ENCODE measurements at places on chromosomes 1 and 21.

DNA sequence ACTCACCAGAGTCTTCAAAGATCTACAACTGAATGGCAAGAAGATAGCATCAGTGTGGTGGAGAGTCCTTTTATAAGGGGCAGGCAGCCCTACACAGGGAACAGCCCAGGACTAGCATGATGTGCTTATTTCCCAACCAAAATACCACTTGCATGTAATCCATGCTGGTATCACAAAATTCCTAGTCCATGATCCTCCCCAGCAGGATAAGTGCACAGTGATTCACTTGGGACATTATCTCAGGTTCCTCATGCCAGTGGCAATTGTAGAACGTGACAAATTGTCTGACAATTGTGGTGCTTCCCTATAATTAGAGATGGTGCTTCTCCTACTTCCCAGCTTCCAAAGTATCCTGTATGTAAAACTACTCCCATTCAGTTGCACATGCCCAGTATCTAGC lies at the start of gene SPRR2G:
Gene SPRR2G, minus strand, starts transcription at position 45 of the 400 bp plus-strand sequence. CDS start 780 bp downstream, outside the sequence.
- DNase-seq = no peak

DNA sequence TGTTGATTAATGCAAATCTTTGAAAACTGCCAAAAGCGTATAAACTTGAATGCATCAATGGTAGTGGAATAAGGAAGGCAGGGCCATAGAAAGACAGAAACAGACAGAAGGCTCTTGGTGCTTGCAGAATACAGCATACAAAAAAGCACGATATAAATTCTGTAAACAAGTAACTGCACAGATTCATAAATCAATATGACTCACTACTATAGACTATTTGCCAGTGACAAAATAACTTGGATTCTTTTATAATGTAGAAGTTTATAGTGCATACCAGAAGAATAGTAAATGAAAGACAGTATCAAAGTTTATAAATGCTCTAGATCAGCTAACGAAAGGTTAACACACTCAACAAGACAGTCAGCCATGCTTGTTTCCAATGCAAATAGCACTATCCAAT lies 349.6 kb downstream of the PTBP2 start:
- no peak for DNase-seq

DNA sequence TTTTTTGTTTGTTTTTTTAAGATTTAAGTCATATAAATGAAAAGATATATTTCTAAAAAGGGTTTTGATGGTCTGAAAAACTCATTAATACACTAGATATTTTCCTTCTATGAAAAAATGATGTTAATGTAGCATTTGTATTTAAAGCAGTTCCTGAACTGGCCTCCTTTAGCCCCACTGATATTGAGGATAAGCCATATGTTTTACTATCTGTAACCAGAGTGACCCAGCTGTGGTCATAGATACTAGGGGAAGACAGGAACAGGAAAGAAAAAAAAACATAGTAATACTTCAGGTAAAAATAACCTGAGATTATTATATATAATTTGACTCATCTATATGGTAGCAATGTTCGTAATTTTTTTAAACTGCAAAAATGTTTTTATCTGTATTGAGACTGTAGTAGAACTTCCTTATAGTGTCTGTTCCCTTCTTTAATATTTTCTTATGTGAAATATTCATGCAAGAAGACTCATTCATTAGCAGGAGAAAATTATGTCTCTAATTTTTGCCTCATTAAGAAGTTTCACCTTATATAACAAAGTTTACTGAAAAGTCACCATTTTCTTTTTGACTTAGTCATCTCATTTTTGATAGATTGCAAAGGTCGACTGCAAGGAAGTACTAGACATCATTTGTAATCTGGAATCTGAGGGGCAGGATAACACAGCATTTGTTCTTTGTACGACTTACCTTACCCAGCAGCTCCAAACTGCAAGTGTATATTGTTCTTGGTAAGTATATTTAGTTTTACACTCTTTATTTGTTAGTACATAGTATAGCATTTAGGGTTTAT lies 25.6 kb upstream of the TMCO2 start:
- DNase-seq = no peak

GRCh38 chr21:39148975-39149374 lies 34.3 kb downstream of the PSMG1 start:
- no peak for DNase-seq

DNA sequence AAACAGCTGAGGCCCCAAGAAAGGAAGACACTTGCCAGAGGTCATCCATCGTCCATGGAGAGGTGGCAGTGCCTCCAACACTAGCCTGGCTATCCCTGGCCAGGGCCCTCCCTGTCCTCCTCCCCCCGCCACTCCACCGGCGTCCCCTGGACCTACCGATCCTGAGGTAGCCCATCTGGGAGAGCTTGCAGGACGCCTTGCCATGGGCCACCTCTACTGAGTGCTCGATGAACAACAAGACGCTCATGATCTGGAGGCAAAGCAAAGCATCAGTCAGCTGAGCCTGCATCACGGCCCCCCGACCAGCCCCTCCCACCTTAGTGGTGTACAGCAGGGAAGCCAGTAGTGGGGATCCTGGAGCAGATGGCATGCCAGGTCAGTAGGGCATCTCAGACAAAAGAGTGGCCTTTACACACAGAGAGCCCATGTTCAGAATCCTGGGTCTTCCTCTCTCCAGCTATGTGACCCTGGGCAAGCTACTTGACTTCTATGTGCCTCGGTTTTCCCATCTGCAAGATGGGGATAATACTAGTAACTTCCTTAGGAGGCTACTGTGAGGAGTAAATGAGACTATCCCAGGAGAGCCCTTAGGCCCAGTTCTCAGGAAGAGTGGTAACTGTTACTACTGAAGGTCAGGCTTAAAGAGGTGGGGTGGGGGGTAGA lies 15.1 kb downstream of the LAPTM5 start:
- DNase-seq = no peak

GRCh38 chr1:7510389-7510931 lies 260.6 kb upstream of the VAMP3 start:
- no peak for DNase-seq

DNA sequence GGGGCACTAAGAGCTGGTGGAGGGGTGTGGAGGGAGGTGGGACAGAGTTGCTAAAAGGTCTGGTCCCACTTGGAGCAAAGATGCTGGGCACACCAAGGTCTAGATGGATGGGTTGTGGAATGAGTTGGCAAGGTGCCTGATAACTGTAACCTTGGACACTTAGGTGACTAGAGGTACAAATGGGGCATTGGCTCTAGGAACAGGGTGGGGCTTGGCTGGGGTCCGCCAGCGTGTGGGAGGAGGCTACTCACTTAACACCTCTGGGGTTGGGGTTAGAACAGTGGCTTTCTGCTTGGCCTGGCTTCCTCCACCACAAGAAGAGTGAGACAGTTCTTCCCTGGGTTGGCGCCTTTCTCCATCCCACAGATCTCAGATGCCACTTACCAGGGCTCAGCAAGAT lies 17.2 kb downstream of the KCNA2 start:
- DNase-seq = no peak

DNA sequence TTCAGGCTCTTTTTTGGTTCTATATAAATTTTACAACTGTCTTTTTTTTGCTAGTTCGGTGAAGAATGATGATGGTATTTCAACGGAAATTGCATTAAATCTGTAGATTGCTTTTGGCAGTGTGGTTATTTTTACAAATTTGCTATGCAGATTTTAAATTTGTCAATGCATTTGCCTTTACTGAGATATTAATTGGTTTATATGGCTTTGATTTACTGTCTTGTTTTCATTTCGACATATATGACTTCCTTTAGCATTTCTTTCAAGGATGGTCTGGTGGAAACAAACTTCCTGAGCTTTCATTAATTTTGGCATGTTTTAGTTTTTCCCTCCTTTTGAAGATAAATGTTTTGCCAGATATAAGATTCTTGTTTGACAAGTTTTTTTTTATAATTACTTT lies 1522.5 kb upstream of the PRMT6 start:
- no peak for DNase-seq

DNA sequence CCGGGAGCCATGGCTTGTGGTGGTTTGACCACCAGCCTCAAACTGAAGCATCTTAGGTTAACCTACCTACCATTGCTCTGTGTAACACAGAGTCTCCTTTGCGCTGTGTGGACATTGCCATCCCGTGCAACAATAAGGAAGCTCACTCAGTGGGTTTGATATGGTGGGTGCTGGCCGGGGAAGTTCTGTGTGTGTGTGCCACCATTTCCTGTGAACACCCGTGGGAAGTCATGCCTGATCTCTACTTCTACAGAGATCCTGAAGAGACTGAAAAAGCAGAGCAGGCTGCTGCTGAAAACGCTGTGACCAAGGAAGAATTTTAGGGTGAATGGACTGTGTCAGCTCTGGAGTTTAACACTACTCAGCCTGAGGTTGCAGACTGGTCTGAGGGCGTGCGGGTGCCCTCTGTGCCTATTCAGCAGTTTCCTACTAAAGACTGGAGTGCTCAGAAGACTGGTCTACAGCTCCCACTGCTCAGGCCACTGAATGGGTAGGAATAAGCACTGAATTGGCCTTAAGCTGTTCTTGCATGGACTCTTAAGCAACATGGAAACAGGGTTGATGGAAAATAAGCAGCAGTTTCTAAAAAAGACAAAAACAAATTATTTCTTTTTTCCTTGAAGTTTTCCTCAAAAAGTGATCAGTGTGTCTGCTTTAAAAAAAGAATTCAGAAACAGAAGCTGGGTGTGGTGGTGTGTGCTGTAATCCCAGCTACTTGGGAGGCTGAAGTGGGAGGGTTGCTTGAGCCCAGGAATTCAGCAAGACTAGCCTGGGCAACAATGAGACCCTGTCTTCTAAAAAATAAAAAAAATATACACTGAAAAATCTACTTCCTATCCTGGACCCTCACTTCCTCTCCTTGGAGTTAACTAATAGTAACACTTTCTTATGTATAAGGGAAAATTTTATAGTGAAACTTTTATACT lies 14.6 kb downstream of the CEP350 start:
- DNase-seq = no peak

DNA sequence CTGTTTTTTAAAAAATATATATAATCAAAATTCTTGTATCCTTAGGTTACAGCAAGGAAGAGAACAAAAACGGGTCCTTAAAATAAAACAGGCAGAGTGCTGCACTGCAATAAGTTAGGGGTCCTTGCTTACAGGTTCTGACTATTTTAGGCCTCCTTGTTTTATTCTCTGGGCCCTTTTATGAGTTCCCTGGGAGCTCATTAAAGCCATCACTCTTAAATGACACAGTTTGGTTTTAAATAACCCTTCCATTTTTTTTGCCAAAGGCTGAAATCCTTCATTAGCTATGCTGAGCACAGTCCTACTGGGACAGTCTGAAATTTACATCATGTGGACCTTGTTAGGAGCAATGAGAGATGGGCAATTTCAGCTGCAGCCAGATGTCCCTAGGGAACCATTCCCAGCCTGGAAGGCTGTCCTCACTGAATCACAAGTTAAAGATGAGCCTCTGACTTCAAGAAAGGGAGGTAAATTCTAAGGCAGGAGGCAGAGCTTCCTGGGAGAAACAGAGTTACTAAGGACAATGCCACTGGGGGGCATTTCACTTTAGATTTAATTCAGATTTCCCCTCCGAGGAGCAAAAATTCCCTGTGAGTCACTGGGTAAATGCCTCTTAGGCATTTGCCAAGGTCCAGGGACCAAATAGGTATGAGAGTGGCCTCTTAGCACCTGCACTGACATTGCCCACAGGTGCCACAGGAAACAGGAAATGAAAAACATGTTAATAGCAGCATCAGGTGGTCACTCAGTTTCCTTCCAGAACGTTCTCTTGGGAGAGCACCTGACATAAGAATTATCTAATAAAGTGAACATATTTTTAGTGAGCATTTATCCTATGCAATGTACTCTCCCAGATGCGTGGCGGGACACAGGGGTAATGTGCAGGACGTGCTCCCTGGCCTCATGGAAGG lies 3.8 kb upstream of the MUL1 start:
- no peak for DNase-seq

DNA sequence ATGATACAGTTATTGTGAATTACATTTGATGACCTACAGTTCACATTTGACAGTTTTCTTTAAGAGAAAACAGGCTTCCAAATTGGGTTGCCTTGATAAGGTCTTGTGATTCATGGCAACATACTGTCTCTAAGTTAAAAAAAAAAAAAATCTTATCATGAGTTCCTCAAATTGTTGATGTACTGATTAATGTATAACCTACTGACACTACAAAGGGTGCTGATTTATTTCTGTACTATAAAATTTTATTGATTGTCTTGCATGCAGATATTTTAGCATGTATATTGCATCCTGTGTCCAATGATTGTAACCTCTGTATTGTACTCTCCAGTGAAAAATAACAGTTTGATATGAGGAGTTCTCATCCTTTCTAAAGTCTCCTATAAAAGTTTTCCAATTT lies 197.3 kb upstream of the IVNS1ABP start:
- DNase-seq = no peak

DNA sequence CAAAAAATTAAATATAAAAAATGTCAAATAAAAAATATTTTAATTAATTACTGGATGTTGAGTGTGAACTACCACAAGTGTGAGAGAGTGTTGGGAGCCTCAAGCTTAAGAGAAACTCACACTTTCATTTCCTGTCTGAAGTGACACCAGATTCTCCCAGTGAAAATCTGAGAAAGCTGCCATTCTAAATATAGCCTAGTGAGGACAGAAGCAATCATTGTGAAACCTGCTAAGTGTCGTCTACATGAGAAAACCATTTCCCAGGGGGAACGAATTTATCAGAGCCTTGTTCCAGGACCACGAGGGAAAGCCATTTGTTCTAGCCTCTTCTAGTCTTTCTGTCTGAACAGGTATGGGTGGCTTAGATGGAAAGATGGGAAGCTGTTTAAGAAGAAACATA lies 329.3 kb upstream of the PRMT6 start:
- DNase-seq = no peak

DNA sequence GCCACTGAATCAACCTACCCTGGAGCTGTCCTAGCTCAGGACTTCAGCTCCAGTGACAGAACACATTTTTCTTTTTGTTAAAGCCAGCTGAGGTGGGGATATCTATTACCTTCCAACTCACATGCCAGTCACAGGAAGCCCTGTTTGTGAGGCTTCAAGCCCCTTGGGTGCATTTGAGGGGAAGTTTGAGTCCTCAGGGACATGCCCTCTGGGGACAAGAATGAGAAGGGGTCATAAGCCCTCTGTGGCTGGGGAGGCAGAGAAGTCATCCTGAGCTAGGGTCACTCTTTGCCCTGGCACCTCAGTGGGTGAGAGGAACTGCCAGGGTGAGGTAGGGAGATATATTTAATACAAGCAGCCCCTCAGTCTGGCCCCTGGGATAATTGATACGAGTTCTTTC lies 33.5 kb upstream of the CLDN14 start:
- no peak for DNase-seq

DNA sequence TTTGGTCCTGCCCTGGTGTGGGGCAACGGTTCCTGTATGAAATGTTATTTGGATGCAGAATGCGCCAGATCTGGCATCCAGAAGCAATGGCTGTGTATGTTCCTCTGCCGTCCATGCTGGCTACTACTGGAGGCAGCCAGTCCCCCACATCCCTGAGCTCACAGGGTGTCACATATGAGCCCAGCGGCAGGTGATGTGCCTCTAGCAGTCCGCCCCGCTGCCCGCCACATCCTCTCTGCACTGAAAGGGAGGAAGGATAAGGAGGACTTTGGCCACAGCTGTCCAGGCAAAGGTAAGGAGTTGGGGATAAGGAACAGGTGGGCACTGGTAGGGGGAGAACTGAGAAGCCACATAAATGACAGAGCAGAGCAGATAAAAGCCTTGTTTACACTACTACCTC lies 305.3 kb upstream of the DAB1 start:
- no peak for DNase-seq
